Stimulated activated CD4-positive, alpha-beta T cell treated with anti-CD3 and anti-CD28 coated beads, Interleukin-4, amount 100 ng/mL, for 1 hour (primary cell): ENCODE measurements at places on chromosomes 6 and 20.

- no peak for DNase-seq
These were observed 41.8 kb downstream of the OLIG3 start for GRCh38 chr6:137452333-137452894.

DNA sequence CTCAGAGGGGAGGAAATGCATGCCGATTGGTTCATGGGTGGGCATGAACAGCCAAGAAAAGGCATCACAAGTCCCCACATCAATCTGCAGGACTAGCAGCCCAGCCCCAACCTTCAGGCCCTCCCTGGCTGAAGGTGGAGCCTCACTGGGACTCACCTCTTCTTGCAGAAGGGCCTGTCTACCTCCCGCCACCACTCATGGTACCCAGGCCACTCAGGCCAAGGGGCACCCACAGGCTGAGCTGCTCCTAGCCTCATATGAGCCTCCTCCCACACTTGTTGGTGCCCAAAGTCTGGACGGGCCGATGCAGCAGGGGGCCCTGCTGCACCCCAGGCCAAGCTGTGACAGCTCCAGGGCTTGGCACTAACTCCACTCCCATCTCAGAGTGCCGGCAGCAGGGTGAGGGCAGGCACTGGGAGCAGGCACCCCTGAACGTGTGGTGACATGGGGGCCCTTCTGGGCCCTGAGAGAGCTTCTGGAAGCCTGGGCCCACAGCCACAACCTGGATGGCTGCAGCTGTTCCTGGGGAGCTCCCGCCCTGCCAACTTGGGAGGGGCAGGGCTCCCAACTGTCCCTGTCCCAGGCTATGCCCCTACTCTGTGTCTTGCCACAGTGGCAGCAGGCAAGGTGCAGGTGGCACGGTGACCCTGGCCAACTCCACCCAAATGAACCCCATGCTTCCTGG, 13.7 kb upstream of the FUT9 start:
- DNase-seq = no peak

GRCh38 chr6:84691978-84692623, 72.3 kb downstream of the TBX18 start:
- no peak for DNase-seq

- DNase-seq = no peak
These were observed 17.6 kb downstream of the SYTL3 start for GRCh38 chr6:158667360-158667981.

DNA sequence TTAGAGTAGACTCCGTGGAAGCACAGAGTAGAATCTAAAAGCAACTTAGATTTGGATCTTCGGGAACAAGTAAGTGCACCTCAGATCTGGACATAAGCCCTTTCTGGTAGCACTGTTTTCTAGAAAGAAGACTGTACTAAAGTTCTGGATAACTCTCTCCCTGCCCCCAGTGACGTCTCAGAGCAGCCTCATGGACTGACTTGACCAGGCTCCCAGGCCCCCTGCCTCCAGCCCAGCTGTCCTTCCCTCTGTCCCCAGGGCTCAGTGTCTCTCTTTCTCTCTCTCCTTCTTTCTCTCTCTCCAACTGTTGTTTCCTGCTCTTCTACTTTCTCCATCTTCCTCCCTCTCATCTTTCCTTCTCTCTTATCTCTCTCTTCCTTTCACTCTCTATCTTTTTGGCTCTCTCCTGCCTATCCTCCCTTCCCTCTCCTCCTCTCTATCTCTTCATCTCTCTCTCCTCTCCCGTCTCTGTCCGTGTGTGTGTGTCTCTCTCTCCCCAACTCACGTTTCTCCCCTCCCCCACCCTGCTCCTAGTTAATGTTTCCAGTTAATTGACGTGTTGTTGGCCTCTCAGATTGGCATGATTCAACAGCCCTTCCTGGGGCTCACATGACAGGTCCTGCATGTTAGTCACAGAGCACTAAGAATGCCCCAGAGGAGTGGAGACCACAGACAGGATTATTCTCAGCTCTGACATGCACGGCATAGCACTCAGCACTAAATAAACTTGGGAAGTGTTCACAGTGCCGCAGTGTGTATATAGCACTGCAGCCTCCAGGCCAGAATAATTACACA, 180.4 kb upstream of the FOXQ1 start:
- DNase-seq = no peak

- no peak for DNase-seq
These were observed 118.8 kb upstream of the NRN1 start for GRCh38 chr6:6125495-6125894.

GRCh38 chr6:53879608-53880007, 84.8 kb downstream of the LRRC1 start:
- DNase-seq = no peak

GRCh38 chr6:21084656-21085055, 508.9 kb upstream of the SOX4 start:
- no peak for DNase-seq

GRCh38 chr20:2093159-2093781, 8.4 kb upstream of the STK35 start:
- peak; percentile 21 for DNase-seq
